ENCODE measurements at places on chromosomes 3 and 15.

DNA sequence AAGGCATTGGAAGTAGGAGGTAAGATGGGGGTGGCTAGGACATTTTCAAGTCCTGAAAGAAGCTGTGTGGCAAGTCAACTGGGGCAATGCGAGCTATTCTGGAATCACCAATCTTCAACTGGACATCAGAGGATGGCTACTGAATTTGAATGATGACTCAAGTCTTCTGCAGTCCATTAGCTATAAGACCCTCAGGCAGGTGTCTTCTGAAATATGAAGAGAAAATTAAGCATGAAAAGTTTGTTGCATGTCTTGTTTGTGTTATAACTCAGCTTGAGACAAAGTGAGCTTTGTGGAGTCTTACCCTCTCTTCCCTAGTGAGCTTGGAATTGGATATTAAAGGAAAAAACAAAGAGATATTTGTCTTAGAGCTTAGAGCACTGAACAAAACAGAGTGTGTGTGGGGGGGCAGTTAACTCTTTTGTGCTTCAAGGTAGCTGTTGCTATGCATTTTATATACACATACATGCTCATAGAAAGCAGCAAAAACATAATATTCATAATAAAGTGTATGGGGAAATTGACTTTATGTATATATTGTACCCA is 979.1 kb downstream of the MCTP2 start:
- no peak for DNase-seq

DNA sequence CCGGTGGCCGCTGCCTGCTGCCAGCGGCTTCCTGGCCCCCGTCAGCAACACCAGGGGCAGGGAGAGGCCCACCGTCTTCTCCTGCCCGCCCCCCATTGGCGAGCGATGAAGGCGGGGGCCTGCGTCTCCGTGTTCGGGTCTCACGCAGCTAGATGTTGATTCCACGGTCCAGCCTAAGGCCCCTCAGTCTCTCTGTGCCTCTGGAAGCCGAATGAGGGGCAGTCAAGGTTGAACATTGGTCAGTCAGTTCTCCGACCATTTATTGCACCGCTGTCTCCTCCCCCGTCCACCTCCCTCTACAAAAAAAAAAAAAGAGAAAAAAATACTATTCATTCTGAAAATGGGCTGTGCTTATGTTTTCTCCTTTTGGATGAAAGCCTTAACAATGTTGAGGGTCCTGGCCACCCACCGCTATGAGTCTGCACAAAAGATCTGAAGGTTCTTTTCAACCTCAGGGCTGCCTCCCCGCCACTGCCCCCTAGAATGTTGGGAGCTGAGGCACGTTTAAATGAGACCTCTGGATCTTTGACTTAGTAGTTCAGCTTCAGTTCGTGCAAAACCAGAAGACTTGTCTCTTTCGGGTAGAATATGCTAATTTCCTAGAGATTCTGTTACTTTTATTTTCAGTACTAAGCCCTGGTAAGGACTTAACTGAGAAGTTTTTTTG is 736 bp downstream of the IREB2 start:
- no peak for DNase-seq

GRCh38 chr3:98692787-98693473 is 70.2 kb upstream of the ST3GAL6 start:
- DNase-seq, result no peak

DNA sequence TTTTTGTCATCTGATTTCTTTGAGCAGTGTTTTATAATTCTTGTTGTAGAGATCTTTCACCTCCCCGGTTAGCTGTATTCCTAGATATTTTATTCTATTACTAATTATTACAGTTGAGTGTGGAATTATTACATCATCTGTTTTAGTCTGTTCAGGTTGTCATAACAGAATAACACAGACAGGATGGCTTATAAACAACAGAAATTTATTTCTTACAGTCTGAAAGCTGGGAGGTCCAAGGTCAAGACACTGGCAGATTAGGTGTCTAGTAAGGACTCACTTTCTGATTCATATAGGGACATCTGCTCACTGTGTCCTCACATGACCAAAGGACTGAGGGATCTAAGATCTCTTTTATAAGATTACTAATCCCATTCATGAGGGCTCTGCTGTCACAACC is 121.3 kb upstream of the THBS1 start:
- no peak for DNase-seq

DNA sequence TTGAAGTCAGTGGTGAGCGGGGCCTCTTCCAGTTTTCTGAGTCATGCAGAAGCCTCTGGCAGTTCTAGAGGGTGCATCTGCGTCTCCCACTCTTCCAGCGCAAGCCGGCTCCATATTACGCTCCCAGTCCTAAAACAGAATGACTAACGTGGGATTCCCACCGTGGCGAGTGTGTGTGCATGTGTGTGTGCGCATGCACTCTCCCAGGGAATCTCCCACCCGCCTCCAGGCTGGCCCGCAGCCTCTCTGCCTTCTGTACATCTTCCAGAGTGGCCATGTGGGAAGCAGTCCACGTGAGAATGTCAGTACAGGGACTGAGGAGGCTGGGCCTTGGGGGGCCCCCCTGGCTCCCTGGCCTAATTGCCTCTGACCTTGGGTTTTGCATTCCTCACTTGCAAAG is 87.7 kb downstream of the LSM3 start:
- DNase-seq, result no peak

GRCh38 chr15:39692356-39693327 is 90.0 kb downstream of the FSIP1 start:
- DNase-seq, result no peak

DNA sequence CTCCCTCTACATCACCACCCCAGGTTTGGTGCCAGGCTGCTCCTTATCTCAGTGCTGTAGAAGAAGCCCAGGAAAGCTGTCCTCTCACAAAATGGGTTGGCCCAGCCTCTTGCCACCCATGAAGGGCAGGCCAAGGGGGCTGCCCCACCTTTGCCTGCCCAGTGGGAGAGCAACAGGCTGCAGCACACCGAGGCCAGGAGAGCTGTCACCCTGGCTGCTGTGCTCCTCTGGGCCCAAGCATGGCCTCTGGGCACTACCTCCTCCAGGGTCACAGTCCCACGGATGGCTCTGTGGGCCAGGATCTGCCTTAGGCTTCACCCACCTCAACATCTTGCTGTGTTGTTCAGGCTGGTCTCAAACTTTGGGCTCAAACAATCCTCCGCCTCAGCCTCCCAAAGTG is 6.4 kb upstream of the STAB1 start:
- no peak for DNase-seq

GRCh38 chr3:42778644-42779043 is 5.6 kb upstream of the CCDC13 start:
- no peak for DNase-seq

DNA sequence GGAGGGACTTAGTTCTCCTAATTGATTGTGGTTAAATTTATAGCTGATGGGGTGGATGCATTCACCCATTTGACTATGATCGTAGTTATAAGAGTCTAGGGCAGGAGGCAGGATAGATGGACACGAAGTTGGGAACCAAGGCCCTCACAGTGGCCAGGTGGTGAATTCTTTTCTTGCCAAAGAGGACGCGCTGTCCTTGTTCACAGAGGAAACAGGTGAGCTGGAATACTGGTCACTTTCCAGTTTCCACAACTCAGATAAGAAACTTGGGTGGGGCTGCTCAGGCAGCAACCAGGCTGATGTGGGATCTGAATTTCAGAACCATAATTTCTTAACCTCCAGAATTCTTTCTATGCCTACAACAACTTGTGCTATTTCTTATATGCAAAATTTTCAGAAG is 34.0 kb upstream of the ICE2 start:
- no peak for DNase-seq

DNA sequence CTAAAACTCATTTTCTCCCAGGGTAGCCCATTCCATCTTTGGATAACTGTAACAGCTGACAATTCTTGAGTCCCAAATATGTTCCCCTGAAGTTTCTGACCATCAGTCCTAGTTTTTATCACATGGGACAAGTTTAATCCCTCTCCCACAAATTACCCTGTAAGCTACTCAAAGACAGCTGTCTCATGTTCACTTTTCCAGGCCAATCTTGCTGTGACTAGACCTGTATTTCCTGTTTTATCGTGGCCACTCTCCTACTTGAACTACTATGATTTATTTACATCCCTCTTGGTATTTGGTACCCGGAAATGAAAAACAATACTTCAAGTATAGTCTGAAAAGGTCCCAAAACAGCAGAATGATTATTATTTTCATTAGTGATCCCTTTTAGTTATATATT is 95.1 kb upstream of the MEX3B start:
- no peak for DNase-seq

- no peak for DNase-seq
Observed at GRCh38 chr3:43872301-43872700, 181.6 kb downstream of the ABHD5 start.

- DNase-seq, result no peak
Observed at GRCh38 chr3:187946163-187946691, 201.0 kb upstream of the BCL6 start.

GRCh38 chr3:114816052-114816451 is 331.0 kb downstream of the ZBTB20 start:
- no peak for DNase-seq

DNA sequence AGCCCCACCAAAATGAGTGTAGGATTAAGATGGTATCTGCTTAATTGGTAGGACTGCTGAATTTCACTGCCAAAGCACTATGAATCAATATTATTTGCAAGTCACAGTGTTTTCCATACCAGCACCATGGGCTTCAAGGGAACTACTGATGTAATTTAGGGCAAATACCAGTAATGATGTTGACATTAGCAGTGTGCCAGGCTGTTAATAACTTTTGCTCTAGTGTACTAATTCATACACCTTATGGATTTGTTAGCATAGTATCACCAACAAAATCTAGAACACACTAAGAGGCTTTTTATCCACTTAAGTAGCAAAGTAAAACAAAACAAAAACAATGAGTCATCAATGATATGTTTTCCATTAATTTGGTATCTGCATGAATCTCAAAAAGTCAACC is 888.2 kb downstream of the CADM2 start:
- DNase-seq, result no peak

DNA sequence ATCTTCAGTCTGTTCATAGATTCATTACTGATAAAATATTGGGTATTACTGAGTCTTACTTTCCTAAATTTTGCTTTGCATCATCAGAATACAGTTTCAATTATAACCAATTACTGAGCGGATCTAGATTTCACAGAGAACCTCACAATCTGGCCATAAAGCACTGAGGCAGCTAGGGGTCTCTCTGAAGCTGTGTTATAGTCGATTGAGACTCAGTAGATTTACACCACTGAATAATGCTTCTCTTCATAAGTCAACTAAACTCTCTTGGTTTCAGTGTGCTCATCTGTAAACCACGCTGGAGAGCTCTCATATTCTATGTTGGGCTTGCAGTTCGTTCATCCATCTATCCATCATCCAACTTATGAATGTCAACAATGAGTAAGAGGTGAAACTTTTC is 180.6 kb downstream of the GREM1 start:
- no peak for DNase-seq

GRCh38 chr3:172261054-172261453 is 187.2 kb downstream of the GHSR start:
- DNase-seq, result no peak

GRCh38 chr3:126013751-126014156 is 44.8 kb downstream of the ROPN1B start:
- no peak for DNase-seq

DNA sequence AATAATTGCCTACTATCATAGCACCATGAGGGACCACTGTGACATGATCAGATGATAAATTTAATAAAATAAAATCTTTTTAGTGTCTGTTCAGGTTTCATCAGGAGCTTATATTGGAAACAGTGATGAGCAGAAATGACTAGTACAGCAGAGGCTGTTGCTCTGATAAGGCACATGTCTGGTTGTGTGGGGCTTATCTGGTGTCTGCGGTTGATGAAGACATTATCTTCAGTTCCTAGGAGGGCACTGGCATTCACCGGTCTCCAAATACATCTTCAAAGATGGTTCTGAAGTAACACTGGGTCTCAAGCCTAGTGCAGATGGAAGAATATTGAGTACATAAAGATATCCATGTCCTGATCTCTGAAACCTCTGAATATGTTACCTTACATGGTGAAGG is 125.3 kb downstream of the SUCNR1 start:
- no peak for DNase-seq

DNA sequence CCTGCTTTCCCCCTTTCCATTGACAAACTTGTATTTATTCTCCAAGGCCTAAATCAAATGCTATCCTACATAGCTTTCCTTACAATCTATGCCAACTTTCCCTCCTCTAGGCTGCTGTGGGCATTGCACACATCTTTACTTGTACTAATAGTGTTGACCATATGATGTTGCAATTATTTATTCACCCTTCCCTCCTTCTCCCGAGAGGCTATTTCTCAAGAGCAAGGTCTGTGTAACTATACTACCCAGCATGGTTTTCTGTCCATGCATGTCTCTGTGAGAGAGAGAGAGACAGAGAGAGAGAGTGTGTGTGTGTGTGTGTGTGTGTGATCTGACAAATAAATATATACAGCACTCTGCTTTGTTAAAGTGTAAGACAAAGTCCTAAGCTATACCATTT is 63.8 kb downstream of the GTPBP8 start:
- DNase-seq, result no peak

GRCh38 chr3:81696090-81696489 is 65.4 kb downstream of the GBE1 start:
- no peak for DNase-seq

DNA sequence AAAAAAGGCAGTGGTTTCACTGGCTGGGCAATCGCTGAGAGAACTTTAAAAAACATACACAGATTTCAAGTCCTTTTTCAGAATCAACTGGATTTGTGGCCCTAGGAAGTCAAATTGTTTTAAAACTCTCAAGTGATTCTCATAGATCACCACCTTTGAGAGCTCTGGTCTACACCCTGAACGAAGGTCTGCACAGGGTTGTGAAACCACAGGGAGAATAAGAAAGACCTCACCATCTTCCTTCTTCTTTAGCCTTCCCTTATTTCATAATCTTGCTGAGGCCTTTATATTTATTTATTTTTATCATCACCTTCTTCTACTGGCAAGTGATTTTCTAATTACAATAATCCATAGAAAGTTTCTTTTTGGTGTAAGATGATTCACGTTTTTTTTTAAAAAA is 58.1 kb downstream of the FOXP1 start:
- DNase-seq, result no peak

DNA sequence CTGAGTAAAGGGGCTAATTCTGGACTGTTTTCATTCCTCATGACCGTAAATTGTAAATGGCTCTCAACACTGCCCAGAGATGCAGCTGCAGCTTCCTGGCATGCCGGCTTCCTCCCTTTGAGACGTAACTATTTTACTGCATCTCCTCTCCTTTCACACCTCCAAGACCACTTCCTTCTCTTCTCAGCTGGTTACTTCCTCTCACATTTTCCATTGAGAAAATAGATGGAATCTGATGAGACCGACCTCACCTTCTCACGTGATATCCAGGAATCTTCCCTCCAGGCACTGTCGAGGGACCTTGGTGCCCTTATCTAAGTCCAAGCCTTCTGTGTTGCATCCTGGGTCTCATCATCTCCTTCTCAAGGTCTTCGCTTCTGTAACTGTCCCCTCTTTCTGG is 12.7 kb downstream of the LYSMD4 start:
- DNase-seq, result no peak

DNA sequence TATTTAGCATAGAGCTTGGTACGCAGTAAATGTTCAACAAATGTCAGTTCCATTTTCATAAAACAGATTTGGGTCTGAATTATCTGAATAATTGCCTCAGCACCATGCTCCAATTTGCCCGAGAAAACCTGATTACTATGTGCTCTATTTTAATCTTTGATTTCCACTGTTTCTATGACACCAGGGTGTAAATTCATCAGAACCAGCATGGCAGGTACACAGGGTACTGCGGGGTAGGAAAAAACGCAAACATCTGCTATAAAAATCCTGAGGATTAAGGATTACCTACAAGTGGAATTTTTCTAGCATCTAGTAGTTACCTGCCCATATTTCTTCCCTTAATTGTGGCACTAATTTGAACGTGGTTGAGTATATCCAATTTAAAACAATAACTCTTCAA is 70.3 kb downstream of the RAD18 start:
- DNase-seq, result no peak

- no peak for DNase-seq
Observed at GRCh38 chr3:47047069-47047468, 67.6 kb downstream of the NBEAL2 start.

Measured in stimulated activated CD8-positive, alpha-beta memory T cell treated with anti-CD3 and anti-CD28 coated beads, Interleukin-4, amount 100 ng/mL, for 1 hour (primary cell).